LHCN-M2 (cell line): ENCODE measurements at places on chromosomes 5 and 9. TPM values are rescaled to one million over a fixed set of nuclear protein-coding genes. Genes with fewer than 3 reads are reported as not detected.

DNA sequence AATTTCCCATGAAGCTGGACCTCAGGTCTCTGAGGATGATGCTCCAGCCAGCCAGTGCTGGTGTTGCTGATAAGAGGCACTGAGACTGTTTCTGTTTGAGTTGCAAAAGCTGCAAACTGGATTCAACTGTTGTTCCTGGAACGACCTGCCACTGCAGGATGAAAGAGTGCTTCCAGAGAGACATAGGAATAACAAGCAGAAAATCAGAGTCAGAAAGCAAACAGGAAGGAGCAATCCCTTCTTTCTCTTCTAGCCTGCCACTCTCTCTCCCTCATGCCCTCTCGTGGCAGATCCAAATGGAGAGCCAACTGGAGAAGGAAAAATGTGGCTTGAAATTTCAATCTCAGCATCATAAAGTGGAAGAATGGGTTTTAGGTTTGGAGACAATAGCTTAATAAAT, 110.4 kb downstream of the STARD4 start:
- DNase-seq: no peak

- DNase-seq: no peak
These were observed 20.6 kb upstream of the CAST start for GRCh38 chr5:96641368-96642280.

GRCh38 chr5:154771383-154771901, 16.3 kb downstream of the LARP1 start:
- DNase-seq: peak; percentile 76

- DNase-seq: peak; percentile 2
These were observed 147.4 kb downstream of the TRIM36 start for GRCh38 chr5:115022303-115022702.

GRCh38 chr5:139705655-139706587, 57.8 kb downstream of the CXXC5 start:
- DNase-seq: no peak

GRCh38 chr9:115999498-115999897, 154.1 kb upstream of the PAPPA start:
- DNase-seq: no peak

ZDHHC11 gene
- total RNA-seq: 0.17 TPM in 1 of 2 replicates, not detected in the other

C5orf22 gene
- 25.7 and 34.2 TPM in 2 replicates for total RNA-seq

LCN9 gene
- not detected in 2 replicates for total RNA-seq
